ENCODE measurements at places on chromosomes 2 and 18.

GRCh38 chr2:162111958-162112850 is 38.2 kb upstream of the DPP4 start:
- no peak for DNase-seq

- DNase-seq: no peak
Measured at GRCh38 chr2:240557808-240558207, at the start of gene ANKMY1. ANKMY1 (minus strand) TSS chr2:240557988; CDS start chr2:240557335, 653 bp downstream.

DNA sequence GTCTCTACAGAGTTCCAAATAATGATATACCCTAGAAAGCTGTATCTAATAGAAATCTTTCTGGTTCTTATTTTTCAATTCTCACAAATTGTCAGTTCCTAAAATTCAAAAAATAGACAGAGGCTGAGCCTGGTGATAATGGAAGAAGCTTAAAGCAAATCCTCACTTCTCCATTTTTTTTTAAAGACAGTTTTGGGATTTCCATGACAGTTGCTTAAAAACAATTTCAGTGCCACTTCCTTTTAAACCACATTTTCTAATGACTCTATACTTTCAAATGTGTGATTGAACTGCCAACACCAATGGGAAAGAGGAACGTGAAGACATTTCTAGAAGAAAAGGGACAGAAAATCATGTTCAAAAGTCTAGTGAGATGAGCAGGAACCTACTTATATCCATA is 4.0 kb downstream of the GKN2 start:
- no peak for DNase-seq

DNA sequence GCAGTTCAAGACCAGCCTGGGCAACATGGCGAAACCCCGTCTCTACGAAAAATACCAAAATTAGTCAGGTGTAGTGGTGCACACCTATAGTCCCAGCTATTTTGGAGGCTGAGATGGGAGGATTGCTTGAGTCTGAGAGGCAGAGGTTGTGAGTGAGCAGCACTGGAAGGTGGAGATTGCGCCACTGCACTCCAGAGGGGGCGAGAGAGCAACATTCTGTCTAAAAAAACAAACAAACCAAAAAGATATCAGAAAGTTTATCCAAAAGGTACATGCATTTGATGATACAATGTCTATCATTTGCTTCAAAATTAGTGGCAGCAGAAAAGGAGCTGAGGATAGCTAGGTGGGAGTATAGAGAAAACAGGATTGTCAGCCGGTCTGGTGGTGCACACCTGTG is 39.8 kb upstream of the CABLES1 start:
- DNase-seq: no peak

GRCh38 chr2:198371921-198372543 is 567.6 kb downstream of the PLCL1 start:
- no peak for DNase-seq

DNA sequence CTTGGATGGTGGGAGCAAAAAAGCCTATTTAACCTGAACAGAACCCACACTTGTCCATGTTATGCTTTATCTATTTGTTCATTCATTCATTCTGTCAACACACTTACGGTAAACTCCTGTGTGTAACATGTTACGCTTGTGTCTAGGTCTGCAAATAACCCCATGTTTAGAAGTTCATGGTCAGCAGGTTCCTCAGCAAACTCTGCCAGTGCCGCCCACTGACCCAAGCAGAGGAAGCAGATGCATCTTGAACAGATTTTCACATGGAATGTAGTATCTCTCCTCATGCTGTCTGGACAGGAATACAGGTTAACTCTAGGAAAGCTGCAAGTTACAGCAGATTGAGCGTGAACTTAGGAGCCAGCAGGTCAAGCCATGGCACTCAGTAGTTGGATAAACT is 213.7 kb upstream of the COPS8 start:
- DNase-seq: no peak

Data from NCI-H82 (cell line).